CD4-positive, CD25-positive, alpha-beta regulatory T cell (primary cell): ENCODE measurements at places on chromosomes 12 and 14.

- no peak for DNase-seq
Observed at GRCh38 chr12:4934407-4935035, 24.8 kb downstream of the KCNA1 start.

GRCh38 chr12:80761838-80762237 lies 45.1 kb downstream of the MYF5 start:
- DNase-seq: no peak

DNA sequence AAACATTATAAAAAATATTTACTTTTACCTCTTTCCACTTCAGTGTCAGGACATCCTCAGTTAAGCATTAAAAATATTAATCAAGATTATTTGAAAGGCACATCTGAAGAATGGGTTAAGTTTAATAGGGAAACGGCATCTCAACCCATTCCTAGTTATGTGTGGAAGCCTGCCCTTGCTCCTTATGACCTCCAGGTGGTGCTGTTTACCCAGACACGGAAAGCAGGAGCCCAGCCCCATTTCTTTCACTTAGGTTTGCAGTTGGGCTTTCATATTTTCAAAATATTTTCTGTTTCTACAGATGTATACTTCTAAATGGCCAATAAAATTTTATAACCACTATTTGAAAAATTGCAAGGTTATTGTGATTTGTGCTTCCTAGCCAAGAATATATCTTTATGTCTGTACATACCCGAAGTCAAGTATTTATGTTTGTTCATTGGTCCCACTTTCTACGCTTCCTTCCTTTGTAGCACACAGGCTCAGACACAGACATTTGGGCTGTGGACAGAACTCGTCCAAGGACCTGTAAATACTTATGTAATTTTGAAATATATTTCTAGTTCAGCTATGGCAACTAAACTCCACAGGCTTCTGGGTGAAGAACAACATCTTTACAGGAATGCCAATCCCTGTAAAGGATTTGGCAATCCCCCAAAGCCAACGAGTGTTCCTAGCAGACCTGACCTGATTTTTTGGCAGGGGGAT lies 247.1 kb downstream of the AKAP6 start:
- peak; percentile 2 for DNase-seq

GRCh38 chr14:99733540-99734405 lies 49.7 kb downstream of the CYP46A1 start:
- DNase-seq: no peak

- DNase-seq: no peak
Observed at GRCh38 chr12:32102234-32102633, 4.4 kb upstream of the BICD1 start.

DNA sequence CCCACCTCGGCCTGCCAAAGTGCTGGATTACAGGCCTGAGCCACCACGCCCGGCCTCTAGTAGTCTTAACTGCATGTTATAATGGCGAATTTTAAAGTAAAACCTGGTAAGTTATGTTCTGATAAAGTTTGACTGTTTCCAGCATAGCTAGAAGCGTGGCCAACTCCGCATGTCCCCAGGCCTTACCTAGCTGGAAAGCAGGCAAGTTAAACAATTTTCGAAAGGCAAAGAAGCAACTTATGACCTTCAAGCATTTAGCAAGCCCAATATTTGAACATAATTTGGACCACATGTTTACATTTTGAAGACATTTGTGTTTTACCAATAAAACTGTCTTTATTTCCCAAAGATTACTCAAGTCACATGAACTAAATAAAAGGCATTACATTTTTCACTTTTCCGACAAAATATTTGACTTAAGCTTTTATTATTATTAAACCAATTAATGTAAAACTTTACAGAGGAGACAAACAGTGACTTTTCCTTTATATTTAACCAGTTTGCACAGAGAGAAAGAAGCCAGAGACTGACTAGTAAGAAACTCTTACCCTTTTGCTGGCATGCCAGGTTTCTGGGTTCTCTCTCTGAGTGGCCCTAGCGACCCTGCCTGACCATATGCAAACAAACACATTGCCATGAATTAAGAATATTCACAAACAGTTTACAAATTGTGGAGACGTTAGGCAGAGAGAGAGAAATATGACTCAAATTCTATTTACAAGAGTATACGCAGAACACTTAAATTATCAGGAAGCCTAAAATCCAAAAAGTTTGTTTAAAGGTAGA lies 106.3 kb downstream of the RIN3 start:
- no peak for DNase-seq

- no peak for DNase-seq
Observed at GRCh38 chr12:58359084-58359483, 417.7 kb downstream of the ATP23 start.

DNA sequence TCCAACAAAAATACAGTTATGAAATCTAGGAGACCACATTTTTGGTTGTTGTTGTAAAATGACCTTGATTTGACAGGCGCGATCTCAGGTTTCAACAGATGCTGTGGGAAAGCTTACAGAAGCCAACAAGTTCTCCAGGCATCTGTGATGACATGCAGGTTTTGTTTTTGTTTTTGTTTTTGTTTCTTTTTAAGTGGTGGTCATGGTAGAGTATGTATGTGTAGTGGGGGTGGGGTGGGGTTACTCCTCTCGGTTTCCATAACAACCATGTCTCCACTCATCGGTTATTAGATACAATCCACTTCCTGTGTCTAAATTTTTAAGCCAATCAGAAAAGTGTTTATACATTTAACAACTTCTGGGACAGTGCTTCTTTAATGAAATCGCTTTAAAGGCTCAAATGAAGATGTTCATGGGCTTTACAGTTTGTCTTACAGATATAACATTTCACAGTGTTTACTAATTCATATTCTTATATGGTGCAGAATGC lies 199.9 kb upstream of the FOXN3 start:
- DNase-seq: peak; percentile 87

GRCh38 chr14:60636879-60637478 lies 12.3 kb downstream of the SIX1 start:
- DNase-seq: no peak

- DNase-seq: no peak
Observed at GRCh38 chr12:21638054-21638891, 19.4 kb downstream of the LDHB start.

DNA sequence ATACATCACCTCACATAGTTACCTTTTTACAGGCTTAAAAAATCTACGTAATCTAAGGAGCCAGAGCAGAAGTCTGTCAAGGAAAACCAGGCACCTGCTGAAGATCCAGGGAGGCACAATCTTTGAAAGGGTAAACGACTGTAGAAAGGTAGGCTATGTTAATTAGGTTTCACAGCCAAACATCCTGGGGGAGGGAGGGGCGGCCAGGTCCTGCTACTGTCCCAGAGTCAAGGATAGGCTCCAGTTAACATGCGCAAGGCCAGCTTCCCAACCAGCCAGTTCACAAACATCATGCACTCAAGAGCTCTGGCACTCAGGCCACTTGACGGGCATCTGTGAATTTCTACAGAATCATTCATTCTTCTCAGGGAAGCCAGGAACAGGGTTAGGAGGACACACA lies 22.9 kb downstream of the NIN start:
- no peak for DNase-seq

DNA sequence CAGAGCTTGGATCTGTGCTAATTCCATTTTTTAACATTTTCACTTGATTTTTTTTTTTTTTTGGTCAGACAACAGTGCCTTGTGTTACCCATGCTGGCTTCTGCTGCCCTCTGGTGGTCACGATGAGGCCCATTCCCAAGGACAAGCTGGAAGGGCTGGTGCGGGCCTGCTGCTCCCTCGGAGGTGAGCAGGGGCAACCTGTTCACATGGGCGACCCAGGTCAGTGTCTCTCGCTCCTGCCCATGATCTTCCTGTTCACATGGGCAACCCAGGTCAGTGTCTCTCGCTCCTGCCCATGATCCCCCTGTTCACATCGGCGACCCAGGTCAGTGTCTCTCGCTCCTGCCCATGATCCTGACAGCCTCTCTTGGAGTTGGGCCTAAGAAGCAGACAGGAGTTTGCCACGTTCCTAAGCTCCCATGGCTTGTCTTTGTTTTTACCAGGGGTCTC lies 59.4 kb downstream of the DGLUCY start:
- peak; percentile 79 for DNase-seq

DNA sequence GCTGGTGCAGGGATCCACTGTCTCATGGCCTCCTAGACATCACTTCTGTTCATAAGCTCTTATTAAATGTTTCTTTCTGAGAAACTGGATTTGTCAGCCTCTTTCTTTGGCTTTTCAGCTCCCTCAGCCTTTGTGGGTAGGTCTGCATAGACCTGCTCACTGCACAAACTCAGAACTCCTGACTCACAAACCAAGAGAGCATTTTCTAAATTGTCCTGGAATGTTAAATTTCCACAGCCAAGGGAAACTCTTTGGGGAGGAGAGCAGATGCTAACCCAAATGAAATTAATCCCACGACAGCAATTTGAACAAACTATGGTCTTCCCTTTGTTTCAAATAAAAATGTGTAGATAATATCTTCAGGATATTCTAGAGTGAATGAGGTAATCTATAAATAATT lies 19.5 kb upstream of the CERS5 start:
- DNase-seq: no peak

DNA sequence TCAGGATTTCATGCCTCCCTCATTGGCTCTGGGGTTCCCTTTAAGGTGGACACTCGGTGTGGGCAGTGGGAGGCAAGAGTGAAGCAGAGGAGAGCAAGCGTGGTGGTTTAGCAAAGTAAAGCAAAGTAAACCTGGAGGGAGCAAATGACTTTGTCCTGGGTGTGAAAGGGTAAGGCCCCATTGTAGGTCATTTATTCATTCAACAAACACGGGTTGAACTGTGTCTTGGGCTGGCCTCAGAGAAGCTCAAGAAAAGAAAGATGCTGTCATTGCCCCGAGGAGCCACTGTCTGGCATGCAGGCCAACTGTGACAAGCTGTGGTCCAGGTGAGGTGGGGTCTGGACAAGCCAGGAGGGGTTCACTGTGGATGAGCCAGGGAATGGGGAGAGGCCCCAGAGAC lies 68.9 kb upstream of the DLK1 start:
- no peak for DNase-seq

- no peak for DNase-seq
Observed at GRCh38 chr12:13505224-13505623, 308.7 kb downstream of the EMP1 start.

- DNase-seq: no peak
Observed at GRCh38 chr12:103978384-103978982, 12.8 kb downstream of the TDG start.

DNA sequence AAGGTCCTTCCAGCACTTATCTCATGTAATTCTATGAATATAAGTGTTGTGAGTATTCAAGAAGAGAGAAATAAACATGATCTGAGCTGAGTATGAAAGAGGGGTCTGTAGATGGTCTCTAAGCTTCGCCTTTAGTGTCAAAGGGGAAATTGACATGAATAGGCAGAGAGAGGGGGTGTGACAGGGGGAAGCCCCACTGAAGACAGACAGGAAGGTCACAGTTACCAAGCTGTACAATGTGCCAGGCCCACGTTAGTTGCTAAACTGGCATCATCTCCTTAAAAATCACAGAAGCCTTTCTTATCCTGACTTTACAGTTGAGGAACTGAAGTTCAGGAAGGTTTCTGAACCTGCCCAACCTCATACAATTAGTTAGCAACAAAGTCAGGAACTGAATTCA lies 7.6 kb downstream of the ARHGEF40 start:
- no peak for DNase-seq

- no peak for DNase-seq
Observed at GRCh38 chr14:93963692-93964091, 12.7 kb downstream of the ASB2 start.

DNA sequence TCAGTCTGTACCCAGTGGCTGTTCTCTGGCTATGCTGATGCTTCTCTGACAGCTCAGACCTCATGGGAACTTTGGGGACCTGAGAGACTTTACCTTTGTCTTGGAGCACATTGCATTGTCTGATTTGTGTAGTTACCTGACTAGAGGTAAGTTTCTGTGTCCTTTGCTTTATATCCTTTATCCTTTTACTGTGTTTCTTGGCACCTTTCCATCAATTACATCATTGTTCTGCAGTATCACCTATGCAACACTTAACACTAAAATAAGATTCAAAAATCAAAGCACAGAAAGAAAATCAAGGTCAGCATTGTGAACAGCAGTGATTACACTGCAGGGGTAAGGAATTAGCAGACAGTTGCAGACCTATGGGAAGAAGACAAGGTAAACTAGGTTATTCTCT lies 43.8 kb downstream of the SLC35F4 start:
- no peak for DNase-seq

DNA sequence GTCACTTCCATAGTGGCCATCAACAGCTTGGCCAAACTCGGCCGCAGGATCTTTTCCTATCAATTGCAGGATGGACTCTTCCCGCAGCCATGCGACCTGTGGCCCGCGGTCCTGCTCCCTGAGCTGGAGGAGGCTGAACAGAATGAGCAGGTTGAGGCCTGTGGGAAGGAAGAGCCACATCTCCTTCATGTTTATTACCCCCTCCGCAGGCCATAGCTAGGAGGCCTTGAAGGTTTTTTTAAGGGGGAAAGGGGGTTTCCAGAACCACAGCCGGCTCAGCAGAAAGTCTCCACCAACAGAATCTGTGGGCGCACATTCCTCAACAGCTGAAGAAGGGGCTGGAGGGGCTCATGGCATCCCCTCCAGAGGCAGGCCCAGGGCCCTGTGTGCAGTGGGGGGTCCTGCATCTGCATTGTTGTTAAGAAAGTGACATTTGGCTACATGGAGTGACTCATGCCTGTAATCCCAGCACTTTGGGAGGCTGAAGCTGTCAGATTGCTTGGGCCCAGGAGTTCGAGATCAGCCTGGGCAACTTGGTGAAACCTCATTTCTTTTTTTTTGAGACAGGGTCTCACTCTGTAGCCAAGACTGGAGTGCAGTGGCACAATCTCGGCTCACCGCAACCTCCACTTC lies 25.2 kb upstream of the PPP1R13B start:
- no peak for DNase-seq

GRCh38 chr12:1857821-1858220 lies 37.5 kb downstream of the LRTM2 start:
- DNase-seq: no peak

- no peak for DNase-seq
Observed at GRCh38 chr12:118841588-118841987, 139.8 kb upstream of the SRRM4 start.

DNA sequence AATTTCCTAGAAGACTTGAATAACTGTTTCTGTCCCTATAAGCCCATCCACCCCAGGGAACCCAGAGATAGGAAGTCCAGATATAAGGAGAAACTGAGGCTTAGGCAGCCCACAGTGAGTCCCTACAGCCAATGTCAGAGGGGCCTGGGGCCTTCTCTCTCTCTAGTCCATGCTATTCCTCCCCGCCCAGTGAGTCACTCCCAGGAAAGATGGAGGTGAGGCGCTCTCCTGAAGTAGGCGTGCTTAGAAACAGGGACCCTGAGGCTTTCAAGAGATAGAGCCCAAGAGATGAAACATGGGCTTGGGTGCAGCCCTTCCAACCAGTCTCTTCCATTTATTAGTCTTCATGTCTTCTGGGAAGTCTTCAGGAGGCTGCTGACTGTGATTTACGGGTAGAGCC lies 2.3 kb upstream of the SMUG1 start:
- no peak for DNase-seq
